ENCODE measurements at places on chromosomes 7 and 10.
A peak's percentile ranks its signal among the peaks of the same experiment; 100 is the strongest.

DNA sequence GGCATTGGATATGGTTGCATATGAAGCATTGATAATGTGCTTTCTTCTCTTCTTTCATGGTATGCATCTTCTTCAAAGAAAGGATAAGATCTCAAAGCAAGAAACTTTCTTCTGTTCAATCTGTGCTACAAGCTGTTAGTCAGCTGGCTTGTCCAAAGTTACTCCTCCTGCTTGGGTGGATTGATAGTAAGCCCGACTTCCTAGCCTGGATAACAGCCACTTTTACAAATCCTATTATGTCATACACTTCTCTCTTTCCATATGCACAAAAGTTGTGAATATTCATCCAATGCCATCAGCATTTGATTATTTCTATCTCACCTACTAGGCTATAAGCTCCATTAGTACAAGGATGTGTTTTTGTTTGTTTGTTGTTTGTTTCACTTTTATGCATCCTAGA, 891.0 kb upstream of the SORCS1 start:
- DNase-seq: no peak

GRCh38 chr7:30983042-30983913, 19.5 kb downstream of the GHRHR start:
- DNase-seq: peak; percentile 51

GRCh38 chr10:116861796-116862195, 12.5 kb downstream of the ENO4 start:
- DNase-seq: no peak

GRCh38 chr7:128801003-128801402, 9.2 kb downstream of the CCDC136 start:
- no peak for DNase-seq

DNA sequence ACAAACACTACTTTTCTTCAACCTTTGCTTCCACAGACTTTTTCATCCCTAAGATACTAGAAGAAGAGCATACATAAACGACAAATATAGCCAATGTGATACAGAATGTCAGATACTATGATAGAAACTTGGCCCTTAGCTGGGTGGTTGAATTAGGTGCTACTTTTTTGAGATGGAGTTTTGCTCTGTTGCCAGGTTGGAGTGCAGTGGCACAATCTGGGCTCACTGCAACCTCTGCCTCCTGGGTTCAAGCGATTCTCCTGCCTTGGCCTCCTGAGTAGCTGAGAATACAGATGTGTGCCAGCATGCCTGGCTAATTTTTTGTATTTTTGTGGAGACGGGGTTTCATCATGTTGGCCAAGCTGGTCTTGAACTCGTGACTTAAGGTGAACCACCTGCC, 3.5 kb downstream of the PPIA start:
- no peak for DNase-seq

DNA sequence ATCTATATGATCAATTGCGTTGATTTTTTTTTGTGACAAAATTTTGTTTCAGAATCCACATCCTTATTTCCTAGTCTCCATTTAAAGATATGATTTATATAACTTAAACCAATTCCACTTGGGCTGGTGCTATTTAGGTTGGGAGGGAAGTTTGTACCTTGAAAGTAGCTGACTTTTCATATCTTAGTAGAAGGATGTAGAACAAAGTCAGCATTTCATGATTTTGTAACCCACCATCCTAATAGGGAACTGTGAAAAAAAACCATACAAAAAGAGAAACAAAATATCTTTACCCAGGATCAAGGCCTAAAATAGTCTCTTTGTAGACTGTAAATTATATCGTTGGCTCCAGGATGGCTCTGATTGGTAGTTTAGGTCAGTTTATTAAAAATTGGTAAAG, 8.3 kb downstream of the HECTD2 start:
- no peak for DNase-seq

- no peak for DNase-seq
Measured at GRCh38 chr7:38178695-38179344, 775 bp downstream of the STARD3NL start.

- DNase-seq: no peak
Measured at GRCh38 chr10:66337211-66337610, 588.6 kb upstream of the LRRTM3 start.

- no peak for DNase-seq
Measured at GRCh38 chr7:102468478-102469350, 3.9 kb downstream of the LRWD1 start.

- DNase-seq: no peak
Measured at GRCh38 chr7:123935436-123936381, 10.7 kb downstream of the SPAM1 start.

DNA sequence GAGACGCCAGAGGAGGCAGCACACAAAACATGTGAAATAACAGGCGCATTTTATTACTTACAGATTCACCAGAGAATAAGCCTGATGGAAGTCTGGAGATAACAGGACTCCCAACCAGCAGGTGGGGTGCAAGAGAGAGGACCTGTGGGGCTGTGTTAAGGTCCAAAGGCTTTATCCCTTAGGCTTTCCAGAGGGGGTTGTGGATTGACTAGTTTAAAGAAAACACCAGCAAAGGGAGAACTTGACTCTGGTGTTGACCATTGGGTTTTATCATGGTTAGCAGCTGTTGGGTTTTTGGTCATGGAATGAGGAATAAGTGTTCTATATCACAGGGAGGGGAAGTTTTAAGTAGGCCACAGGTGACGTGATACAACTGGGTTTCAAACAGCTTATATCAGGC, 1.6 kb upstream of the CRPPA start:
- DNase-seq: no peak

- DNase-seq: no peak
Measured at GRCh38 chr10:111831058-111831457, 352.5 kb downstream of the GPAM start.

DNA sequence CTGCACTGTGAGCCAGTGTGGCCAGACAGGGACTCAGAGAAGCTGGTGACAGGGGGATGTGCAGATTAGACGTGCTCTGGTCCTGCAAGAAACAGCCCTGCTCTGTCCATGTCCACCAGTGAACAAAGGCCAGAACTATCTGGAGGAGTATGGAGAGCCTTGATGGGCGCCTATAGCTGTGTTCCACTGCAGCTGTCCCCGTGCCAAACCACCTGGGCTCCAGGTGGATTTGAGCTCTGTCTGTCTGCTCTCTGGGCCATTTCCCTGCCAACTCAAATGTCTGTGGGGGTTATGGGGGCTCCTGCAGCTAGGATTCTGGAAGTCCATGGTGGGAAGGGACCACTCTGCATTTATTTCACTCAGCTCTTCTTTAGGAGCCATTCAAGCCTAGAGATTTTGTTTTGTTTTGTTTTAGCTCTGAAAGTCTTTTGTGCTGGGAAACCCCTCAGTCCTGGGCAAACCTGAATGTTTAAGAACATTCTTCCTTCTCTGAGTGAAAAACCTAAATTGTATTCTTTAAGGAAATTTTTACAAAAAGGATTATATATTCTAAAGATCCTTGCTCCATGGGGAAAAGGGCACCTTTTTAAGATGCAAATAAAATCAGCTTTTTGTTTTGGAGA, 1039.5 kb upstream of the SORCS1 start:
- DNase-seq: no peak

GRCh38 chr7:114832906-114833595, 88.8 kb upstream of the MDFIC start:
- DNase-seq: no peak

GRCh38 chr10:87887146-87887545, 23.7 kb downstream of the PTEN start:
- no peak for DNase-seq

- DNase-seq: no peak
Measured at GRCh38 chr7:150323682-150324372, 482 bp upstream of the ACTR3C start.

DNA sequence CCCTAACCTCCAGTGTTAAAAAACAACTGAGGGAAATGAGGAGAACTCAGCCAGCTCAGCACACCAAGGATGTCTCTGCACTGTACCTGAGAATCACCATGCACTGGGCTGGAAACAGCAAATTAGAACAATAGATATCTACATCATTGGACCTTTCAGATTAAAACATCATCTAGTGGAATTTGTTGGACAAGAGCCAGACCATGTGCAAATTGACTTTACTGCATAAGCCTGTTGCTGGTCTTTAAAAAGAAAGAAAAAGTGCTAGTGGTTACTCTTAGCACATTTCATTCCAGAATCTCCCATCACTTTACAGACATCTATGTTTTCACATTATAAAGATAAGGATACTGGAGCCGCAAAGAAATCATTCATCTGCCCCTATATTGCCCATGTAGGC, 75.4 kb downstream of the FGFR2 start:
- no peak for DNase-seq

- DNase-seq: no peak
Measured at GRCh38 chr7:2084331-2084730, 148.4 kb downstream of the MAD1L1 start.

GRCh38 chr7:87570178-87570577, 30.5 kb downstream of the ABCB1 start:
- no peak for DNase-seq

DNA sequence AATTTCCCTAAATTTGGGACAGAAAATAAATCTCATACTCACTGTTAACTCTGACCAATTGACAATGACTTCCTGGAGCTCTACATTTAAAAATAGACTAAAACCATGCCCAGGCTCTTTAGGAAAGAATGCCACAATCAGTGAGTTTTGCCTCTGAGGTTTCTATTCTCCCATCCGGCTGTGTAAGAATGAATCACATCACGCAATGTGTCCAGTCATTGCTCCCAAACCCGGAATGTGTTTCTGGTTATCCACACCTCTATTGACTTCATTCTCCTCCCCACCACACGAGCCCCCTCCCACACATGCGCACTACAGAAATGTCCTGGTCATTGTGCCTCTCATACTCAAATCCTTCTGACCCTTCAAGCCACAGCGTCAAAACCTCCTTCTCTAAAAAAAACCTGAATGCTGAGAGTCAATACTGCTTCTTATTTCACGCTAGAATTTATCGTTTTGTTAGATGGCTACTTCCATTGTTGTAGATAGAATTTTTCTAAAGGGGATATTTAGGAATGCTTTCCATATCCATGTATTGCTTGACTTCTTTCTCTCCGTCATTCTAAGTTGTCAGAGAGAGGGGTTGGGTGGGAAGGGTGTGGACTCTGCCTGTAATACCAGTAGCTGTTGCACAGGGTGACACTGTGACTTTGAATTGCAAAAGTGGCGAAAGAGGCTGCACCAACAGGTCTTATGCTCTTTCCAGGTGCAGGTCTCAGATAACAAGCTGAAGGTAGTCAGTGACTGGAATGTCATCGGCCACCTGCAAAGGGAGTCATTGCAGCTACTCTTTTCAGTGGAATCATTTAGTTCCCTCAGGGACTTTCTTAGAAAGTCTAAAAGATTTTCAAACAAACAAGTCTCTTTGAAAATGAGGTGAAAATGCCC, 356.6 kb downstream of the PAXIP1 start:
- DNase-seq: no peak

DNA sequence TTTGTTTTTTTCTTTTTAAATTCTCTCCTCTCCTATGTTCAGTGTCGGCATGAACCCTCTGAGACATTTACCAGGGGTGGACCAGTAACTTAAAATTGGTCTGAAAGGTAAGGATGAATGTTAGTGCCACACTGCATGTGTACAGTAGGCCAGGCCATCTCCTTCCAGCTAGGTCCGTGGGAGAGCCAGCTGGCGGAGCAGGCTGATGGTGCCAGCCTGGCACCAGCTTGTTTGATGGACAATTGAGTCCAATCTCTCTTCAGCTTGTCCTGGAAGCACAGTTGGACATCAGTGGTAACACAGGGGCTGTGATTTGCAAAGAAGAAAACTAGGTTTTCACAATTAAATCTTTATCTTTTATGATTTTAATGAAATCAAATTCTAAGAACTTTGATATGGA, 136.5 kb downstream of the CNNM2 start:
- no peak for DNase-seq

GRCh38 chr10:23344241-23344841, at the start of gene C10orf67:
Gene C10orf67 (minus strand): TSS chr10:23344797. CDS start chr10:23344774, 23 bp downstream.
- no peak for DNase-seq

DNA sequence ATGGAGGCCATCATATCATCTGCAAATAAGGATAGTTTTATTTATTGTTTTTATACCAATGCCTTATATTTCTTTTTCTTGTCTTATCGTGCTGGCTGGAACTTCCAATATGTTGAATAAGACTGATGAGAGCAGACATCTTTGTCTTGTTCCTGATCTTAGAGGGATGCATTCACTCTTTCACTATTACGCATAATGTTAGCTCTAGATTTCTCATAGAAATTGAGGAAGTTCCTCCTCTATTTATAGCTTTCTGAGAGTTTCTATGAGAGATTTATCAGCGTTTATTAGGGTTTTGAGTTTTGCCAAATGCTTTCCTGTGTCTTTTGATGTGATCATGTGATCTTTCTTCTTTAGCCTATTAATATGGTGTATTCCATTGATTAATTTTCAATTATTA, 49.3 kb downstream of the COL28A1 start:
- DNase-seq: no peak

DNA sequence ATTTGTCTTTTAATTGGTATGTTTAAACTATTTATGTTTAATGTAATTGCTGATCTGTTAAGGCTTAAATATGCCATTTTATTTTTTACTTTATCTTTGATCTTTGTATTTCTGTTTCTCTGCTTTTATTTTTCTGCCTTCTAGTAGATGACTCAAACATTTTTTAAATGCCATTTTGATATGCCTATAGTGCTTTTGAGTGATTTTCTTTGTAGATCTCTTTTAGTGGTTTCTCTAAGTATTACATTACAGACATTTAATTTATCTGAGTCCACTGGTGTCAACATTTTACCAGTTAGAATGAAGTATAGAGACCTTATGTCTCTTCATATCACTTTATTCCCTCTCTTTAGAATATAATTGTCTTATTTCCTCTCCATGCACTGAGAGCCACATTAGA, 32.7 kb downstream of the IL6 start:
- no peak for DNase-seq

- DNase-seq: no peak
Measured at GRCh38 chr7:296373-296945, 6.5 kb downstream of the FOXL3 start.

GRCh38 chr10:51170518-51171245, 96.4 kb downstream of the PRKG1 start:
- DNase-seq: no peak

DNA sequence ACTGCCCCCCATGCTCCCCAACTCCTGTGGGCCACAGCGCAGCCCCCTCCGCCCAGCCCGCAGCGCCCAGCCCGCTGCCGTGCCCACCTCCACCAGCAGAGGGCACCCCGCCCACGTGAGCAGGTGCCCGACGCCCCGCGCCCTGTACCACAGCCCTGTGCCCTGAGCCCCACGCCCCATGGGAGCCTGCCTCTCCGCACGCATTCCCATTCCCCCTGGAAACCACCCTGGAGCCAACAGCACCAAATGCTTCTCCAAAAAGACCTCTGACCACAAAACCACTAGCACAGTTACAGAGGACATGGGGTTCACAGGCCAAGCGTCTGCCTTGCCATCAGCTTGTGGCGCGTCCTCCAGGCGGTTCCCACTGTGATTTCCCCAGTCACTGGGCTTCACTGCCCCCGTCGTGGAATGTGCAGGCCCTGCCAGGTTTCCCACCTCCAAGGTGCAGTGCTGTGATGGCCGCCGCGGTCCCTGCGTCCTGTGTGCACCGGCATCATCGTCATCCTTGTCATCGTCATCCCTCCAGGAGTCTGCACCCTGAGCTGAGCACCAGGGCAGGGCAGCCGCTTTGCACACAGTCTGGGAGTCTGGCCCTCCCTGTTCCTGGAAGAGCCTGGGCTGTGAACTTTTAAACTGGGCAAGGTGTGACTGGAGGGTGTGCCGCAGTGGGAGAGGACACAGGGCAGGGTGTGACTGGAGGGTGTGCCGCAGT, 61.7 kb downstream of the PWWP2B start:
- peak; percentile 58 for DNase-seq

Measured in central memory CD8-positive, alpha-beta T cell (primary cell).